ENCODE measurements at places on chromosomes 7 and 10.

DNA sequence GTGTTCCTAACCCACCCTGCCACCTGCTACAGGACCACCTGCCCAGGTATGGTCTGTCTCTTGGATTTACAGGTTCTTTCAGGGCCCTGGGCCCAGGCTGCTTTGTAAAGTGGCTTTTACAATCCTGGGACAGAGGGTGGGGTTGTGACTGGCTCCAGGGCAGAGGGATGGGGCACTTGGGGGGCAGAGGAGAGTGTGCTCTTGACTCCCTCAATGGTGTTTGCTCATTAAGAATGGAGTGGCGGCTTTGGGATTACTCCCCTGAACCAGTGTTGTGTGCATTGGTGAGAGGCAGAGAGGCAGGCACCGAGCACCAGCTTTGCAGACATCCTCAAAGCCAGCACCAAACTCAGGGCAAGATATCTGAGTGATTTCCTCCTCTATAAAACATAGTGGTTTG, 43.5 kb downstream of the VWA2 start:
- no peak for DNase-seq

DNA sequence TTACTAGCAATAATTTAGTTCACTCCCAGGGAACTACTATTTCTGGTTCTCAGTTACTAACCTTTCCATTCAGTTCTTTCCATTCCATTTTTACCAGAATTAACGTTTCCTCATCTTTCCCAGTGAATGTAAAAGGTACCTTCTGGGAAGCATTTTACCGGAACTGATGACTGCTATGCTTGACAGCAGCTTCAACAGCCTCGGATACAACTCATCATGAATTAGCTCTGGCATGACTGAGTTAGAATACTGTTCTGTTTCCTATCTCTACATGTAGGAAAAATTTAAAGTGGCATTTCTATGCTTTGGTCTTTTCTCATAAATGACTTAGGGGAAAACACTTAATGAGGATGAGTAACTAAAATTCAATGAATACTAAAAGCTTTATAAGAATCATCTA, 18.6 kb downstream of the TAS2R41 start:
- no peak for DNase-seq

DNA sequence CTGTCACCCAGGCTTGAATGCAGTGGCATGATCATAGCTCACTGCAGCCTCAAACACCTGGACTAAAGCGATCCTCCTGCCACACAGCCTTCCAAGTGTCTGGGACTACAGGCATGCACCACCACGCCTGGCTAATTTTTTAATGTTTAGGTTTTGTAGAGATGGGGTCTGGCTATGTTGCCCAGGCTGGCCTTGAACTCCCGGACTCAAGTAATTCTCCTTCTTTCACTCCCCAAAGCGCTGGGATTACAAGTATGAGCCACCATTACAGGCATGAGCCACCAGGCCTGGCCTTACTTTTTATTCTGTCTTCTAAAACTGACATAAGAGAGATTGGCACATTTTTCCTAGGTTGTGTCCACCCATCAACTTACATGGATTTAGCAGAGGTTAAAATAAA, 33.3 kb downstream of the TACC2 start:
- no peak for DNase-seq

- no peak for DNase-seq
These were observed 92.4 kb downstream of the ACTR3B start for GRCh38 chr7:152851881-152852417.

GRCh38 chr7:16515785-16516685, 10.6 kb upstream of the LRRC72 start:
- no peak for DNase-seq

DNA sequence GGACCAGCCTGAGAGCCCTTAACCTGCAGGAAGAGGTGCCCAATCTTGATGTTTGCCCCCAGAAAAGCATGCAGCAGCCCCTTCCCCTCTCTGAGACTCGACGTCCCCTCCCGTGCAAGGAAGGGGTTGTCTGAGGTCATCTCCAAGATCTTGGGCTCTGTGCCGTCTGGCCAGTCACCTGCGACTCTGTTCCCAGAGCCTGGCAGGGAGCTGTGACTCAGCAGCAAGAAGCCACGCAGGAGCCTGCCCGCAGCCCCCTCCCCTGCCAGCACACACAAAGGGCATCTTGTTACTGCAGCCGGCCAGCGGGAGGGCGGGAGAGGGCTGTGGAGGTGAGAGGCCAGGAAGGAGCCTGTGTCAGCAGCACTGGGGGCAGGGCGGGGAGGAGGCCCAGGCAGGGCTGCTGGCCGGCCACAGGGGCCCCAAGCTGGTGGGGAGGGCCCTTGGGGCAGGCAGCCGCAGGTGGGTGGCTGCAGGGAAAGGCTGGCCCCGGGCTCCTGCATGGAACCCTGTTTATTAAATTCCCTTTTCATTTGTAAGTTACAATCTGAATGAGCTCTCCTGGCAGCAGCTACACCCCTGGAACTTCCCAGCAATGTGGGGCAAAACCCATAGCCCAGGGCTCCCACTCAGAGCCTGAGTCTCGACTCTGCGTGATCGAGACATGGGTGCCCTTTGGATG, 103.7 kb upstream of the ZMIZ1 start:
- DNase-seq = no peak

DNA sequence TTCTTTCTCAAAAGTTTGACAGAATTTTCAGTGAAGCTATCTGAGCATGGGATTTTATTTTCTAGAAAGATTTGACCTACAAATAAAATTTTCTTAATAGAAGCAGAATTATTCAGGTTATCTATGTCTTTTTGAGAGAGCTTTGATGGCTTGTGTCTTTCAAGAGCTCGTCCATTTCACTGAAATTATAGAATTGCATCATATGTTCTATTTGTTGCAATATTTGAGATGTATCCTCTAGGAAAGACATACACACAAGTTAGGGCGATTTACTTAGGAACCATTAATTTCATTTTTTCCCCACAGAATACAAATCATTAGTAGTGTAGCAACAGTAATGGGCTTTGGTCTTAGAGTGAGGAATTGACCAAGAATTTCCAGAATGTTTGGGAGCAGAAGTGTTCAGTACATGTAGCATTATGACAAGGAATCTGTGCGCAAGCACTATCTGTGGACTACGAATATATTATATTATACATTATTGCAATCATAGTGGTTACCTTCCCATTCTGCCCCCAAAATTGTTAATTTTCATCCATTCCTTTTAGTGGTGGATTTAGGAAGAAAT, 12.8 kb upstream of the COL17A1 start:
- DNase-seq = no peak

- no peak for DNase-seq
These were observed 126.8 kb downstream of the SKIDA1 start for GRCh38 chr10:21398563-21399231.

DNA sequence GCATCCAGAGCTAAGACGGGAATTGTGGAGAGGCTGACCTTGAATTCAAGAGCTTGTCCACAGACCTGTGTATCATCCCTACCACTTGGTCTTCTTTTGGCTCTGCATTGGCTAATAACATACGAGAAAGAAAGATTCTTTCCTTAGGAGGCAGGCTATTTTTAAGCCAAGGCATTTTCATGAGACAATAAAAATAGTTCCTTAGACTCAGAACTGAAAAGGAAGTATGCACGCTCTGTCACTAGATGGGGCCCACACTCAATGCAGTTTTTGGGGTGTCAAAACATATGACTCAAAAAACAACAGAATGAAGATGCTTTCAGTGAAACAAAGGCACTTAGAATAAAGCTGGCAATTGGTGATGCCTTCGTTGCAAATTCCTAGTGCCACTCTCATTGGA, 265.9 kb upstream of the DGKB start:
- no peak for DNase-seq

DNA sequence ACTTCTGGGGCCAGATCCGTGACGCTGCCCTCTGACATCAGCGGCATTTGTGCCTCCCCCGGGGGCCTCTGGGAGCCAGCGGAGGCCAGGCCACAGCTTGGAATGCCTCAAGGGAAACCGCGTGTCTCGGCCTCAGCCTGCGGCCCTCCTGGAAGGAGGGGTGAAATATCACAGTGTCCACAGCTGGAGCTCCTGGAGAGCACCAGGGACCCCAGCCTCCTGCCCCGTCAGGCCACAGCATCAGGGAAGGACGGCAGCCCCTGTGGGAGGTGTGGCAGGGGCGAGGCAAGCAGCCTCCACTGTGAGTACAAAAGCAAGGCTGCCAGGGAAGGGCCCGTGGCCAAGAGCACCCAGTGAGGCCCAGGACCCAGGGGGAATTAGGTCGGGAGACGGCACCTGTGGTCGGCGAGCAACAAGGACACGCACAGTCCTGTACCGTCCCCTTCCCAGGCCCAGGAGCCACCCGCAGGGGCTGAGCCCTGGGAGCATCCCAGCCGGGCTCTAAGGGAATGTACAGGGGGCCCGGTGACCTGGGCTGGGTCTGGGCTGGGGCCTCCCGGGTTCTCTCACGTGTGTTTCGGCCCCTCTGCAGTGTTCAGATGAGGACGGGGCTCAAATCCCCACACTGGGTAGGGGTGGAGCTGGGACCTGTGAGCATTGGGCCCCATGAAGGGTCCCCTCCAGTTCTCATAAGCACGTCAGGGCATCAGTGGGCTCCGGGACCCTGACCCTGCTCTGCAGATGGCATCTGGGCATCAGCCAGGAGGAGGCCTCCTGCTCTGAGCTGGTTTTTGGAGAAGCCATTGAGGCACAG, 18.7 kb upstream of the KNDC1 start:
- DNase-seq = no peak

DNA sequence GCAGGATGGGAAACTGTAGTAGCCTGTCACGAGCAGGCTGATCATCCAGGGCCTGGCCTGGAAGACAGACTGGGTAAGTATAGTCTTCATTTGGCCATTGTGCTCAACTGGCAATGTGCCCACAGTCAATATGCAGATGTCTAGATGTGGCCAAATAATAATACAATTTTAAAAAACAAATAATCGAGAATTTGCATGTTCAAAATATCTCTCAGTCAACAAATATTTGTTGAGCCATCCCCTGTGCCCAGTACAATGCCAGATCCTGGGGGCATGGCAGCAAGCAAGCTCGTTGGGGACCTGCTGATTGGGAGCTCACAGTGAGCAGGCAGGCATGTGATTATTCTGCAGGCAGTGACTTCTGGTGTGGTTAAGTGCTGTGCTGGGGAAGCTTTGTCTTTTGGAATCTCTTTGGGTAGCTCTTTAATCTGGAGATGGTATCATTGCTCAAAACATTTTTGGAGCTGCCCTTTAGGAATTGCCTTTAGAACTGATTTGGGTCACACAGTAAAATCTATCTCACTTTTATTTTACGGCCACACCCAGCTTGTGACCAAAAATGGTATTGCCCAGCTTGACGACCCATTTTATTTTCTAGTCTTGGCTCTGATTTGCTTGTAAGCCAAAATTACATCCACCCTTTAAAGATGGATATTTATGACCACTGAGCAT, 92.2 kb downstream of the PLCE1 start:
- no peak for DNase-seq

GRCh38 chr10:87658858-87659555, 671 bp upstream of the PAPSS2 start:
- DNase-seq = no peak

- DNase-seq = no peak
These were observed 31.9 kb downstream of the RSBN1L start for GRCh38 chr7:77727936-77728701.

GRCh38 chr7:54812756-54813322, 53.8 kb upstream of the SEC61G start:
- DNase-seq = no peak

DNA sequence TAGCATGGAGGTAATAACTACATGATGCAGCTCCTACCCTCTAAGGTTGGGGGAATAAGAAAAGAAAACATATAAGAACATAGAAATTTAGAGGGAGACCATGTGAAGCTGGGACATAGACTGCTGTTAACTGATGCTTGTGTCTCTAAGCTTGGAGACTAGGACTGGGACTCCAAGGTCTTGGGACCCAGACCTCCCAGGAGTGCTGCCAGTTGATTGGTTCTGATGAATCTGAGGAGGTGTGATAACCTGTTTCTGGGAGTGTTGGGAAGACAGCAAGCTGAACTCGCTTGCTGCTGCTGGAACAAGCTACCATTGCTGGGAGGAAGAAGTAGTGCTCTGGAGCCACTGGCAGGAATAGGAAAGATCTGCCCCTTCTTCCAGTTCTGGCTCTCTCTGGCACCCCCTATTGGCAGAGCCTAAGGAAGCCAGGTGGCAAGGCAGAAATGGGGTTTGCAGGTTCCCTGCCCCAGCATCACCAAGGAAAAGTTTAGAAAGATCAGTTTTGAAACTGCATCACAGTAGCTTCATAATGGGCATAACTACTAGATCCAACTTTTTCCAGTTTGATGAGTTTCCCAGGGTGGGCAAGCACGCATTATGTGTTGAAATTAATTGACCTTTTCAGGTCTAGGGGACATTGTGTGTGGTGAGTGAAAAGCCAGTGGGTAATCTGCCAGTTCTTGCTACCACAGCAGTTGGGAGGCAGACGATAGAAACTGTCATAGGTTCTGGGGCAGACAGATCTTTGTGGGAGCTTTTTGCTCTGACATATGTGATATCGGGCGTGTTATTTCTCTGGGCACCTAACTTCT, 140.7 kb downstream of the SND1 start:
- DNase-seq = no peak

- DNase-seq = no peak
These were observed 67.8 kb downstream of the EBF3 start for GRCh38 chr10:129896136-129896859.

GRCh38 chr10:20618011-20618547, 279.0 kb downstream of the NEBL start:
- no peak for DNase-seq

- no peak for DNase-seq
These were observed 84.3 kb upstream of the MPP7 start for GRCh38 chr10:28387140-28387539.

GRCh38 chr7:52287698-52288097, 747.7 kb upstream of the POM121L12 start:
- DNase-seq = no peak

GRCh38 chr10:113037218-113037617, 87.2 kb downstream of the TCF7L2 start:
- DNase-seq = no peak

- DNase-seq = no peak
These were observed 39.9 kb downstream of the RBM17 start for GRCh38 chr10:6128591-6129251.

GRCh38 chr7:155576900-155577508, 30.6 kb upstream of the CNPY1 start:
- DNase-seq = no peak

GRCh38 chr10:103278537-103278823, 1.5 kb downstream of the INA start:
- DNase-seq = no peak

GRCh38 chr7:43952028-43952427, 25.8 kb downstream of the UBE2D4 start:
- no peak for DNase-seq

- DNase-seq = no peak
These were observed 5.3 kb downstream of the GNG11 start for GRCh38 chr7:93926800-93927199.

DNA sequence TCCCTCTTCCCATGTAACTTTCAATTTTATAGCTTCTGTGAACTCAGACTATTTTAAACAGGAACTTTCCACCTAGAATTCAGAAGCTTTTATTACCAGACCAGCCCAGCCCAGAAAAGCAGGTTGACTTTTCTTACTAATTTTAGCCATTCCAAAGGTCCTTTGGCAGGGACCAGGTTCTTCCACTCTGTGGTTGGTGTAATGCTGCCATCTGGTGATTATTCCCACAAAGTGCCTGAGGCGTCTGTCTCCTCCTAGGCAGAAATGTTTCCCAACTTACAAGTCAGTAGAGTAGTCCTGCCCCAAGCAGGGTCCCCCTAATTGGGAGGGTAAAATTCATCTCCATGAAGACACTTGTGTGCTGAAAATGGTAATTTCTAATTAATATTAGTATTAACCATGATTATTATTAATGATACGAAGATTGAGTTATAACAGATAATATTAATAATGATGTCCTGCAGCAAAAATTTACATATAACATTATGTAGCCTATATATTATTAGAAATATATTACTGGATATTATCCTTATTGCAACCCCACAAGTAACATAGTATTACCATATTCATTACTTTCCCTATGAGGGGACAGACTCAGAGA, 53.0 kb upstream of the PPP1R17 start:
- no peak for DNase-seq

All from GM06990 (cell line).